ENCODE measurements at places on chromosomes 2 and 18. TPM values are rescaled to one million over a fixed set of nuclear protein-coding genes. Genes with fewer than 3 reads are reported as not detected.
A peak's percentile ranks its signal among the peaks of the same experiment; 100 is the strongest.

DNA sequence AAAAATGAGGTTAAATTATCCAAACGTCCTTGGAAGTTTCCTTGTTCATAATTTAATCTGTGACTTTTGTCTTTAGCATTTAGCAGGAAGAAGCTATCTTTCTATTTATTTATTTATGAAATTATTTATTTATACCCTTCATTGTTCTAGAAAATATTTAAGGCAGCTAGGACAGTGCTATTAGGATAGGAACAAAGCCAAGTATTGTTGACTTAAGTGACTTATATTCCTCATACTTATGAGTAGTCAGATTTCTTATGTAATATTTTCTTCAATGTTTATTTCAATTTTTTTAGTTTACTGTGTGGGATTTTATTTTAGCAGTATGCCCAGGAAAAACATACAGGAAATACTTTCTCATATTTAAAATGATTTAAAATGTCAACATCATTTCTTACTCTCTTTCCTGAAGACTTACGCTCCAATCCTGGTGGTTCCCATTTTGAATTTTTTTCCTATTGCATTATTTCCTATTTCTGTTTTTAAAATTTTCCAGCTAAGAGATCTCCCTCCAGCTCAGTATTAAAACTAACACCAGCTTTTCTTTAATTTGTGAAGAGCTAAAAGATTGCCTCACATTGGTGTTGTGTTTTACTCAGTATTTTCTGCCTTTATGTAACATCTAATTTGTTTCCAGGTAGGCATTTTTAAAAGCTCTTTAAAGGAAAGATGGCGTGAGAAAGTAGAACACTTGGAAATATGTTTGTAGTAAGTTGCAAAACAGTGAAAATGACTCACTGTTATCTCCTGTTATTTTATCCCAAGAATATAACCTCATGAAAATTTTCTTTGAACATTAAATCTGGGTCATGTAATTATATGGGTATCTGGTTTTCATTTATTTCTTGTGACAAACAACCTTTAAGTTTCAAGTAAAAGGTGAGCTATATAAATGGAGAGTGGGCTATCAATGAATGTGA, 32.2 kb downstream of the MAPRE2 start:
- DNase-seq = no peak

- DNase-seq = peak; percentile 86
These were observed 36.8 kb upstream of the IGFBP2 start for GRCh38 chr2:216596236-216596979.

GRCh38 chr18:56575819-56576663, 62.4 kb downstream of the TXNL1 start:
- DNase-seq = peak; percentile 28

GRCh38 chr2:74199871-74200305, 1.5 kb downstream of the MTHFD2 start:
- no peak for DNase-seq

DNA sequence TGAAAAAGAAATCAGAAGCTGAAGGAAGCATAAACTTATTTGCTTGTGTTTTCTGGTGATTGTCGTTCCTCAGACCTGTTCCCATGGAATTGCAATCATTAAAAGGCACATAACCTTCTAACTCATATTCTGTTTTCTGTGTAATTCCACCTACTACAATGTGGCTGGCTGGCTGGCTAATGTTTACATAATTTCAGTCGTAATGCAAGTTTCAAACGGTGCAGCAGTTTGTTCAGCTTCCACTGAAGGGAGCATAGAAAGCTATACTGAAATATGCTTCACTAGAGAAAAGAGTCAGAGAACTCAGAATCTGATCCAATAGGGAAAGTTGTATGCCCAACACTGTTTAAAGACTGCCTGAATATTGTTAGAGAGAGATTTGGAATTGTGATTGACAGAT, 27.1 kb upstream of the SCN7A start:
- no peak for DNase-seq

DNA sequence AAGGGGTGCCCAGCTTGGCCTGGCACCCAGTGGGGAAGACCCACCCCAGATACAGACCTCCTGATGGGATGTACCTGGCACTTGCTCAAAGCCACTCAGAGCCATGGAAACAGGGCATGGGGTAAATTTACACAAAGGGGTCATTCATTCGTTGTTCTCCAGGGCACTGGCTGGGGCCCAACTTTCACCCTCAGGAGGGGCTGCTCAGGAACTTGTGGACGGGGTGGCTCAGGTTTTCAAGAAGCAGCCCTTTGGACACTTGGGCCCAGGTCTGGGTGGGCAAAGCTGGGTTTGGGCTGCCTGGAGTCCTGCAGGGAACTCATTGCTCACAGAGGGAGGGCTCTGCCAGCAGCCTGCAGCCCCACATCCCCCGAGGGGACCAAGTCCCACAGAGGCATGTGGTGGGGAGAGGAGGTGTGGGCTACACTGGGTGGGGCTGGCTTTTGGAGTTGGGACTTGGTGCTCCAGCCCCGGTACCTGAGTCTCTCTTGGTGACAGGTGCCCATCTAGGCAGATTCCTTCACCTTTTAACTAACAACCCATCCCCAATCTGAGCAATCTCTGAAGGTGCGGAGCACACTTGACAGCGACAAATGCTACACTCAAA, 172.3 kb downstream of the CELF4 start:
- DNase-seq = no peak

The VSNL1 gene
- total RNA-seq = 2.1 TPM
